ENCODE measurements at places on chromosomes 6 and 20. TPM values are rescaled to one million over a fixed set of nuclear protein-coding genes. Genes with fewer than 3 reads are reported as not detected.

FNDC1 gene
- total RNA-seq, result not detected

GATA5 gene
- total RNA-seq, result not detected

MUC22 gene
- not detected for total RNA-seq

CLPSL2 gene
- not detected for total RNA-seq

IRAK1BP1 gene
- 2.4 TPM for total RNA-seq

TMEM244 gene
- total RNA-seq, result not detected

EPHA7 gene
- total RNA-seq, result not detected

RAET1L gene
- total RNA-seq, result not detected

SIRPD gene
- not detected for total RNA-seq

CST2 gene
- total RNA-seq, result not detected

PARD6B gene
- 0.54 TPM for total RNA-seq

CASS4 gene
- 0.39 TPM for total RNA-seq

CD40 gene
- 0.55 TPM for total RNA-seq

BPIFB1 gene
- total RNA-seq, result not detected

PTPRT gene
- not detected for total RNA-seq

SLC17A9 gene
- total RNA-seq, result 33.0 TPM

DYNLT2 gene
- 0.36 TPM for total RNA-seq

RIN2 gene
- 43.4 TPM for total RNA-seq

ZBTB9 gene
- total RNA-seq, result 7.0 TPM

SLC22A1 gene
- total RNA-seq, result 0.29 TPM

PMEPA1 gene
- total RNA-seq, result 8.6 TPM

HLA-DQA1 gene
- total RNA-seq, result not detected

C6orf141 gene
- not detected for total RNA-seq

DEFB124 gene
- not detected for total RNA-seq

TNF gene
- total RNA-seq, result 0.23 TPM

MAP3K4 gene
- 15.1 TPM for total RNA-seq

GSTA2 gene
- total RNA-seq, result not detected

STK38 gene
- total RNA-seq, result 43.7 TPM

CRYBG1 gene
- total RNA-seq, result 8.0 TPM

TAGAP gene
- not detected for total RNA-seq

CYP24A1 gene
- total RNA-seq, result 0.64 TPM

HMGCLL1 gene
- total RNA-seq, result not detected

RPS21 gene
- 1,237 TPM for total RNA-seq

ENPP3 gene
- total RNA-seq, result 0.12 TPM

PRL gene
- not detected for total RNA-seq

C2 gene
- not detected for total RNA-seq

SH3BGRL2 gene
- total RNA-seq, result 0.23 TPM

MYLK2 gene
- total RNA-seq, result 0.18 TPM

MLIP gene
- total RNA-seq, result not detected

PSORS1C1 gene
- total RNA-seq, result 4.4 TPM

SYCP2L gene
- total RNA-seq, result not detected

FUT9 gene
- not detected for total RNA-seq

HFE gene
- 16.1 TPM for total RNA-seq

SIRPG gene
- not detected for total RNA-seq

PLCB4 gene
- total RNA-seq, result 96.7 TPM

TXLNB gene
- total RNA-seq, result 0.08 TPM

ZBP1 gene
- total RNA-seq, result not detected

LRRC73 gene
- total RNA-seq, result 1.3 TPM

FKBP1C gene
- total RNA-seq, result 0.54 TPM

All from HFFc6 (cell line).